ENCODE measurements at places on chromosomes 11 and 22.

GRCh38 chr11:77789731-77790476 is 30.6 kb downstream of the RSF1 start:
- DNase-seq: no peak

DNA sequence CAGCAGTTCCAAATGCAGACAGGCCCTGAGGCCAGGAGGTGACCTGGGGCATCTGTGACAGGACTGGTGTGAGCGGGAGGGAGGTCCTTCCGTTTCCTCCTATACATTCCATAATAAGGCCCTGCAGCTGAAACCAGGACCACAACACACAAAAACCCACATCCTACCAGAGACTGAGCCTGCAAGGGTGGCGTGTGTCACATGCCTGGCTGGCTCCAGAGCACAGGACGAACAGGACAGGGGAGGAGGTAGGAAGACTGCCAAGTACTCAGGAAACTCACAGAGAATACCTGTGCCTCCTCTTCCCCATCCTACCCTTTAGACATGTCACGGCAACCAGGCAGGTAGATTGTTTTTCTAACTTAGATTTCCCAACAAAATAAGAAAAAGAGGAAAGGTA is 103.9 kb downstream of the ARL14EP start:
- DNase-seq: no peak

- no peak for DNase-seq
Observed at GRCh38 chr11:134647066-134647743, 235.2 kb upstream of the B3GAT1 start.

GRCh38 chr11:119697445-119697844 is 31.6 kb downstream of the NECTIN1 start:
- no peak for DNase-seq

DNA sequence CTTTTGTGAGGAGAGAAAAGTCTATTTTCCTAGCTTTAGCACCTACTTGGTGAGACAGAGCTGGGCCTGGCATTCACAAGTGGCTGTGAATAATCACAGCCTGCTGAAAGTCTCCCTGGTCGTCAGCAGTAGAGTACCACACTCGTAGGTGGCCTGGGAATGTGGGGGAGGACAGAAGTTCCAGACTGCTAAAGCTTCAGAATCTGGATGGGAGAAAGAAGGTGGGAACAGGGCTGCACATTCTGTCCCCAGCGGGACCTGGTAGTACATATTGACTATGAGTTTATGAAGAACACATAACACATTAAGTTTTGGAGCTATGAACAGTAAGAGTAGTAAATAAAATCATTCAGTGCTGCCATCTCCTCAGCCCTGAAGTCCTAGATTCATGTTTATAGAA is 19.0 kb upstream of the LIMK2 start:
- DNase-seq: no peak

DNA sequence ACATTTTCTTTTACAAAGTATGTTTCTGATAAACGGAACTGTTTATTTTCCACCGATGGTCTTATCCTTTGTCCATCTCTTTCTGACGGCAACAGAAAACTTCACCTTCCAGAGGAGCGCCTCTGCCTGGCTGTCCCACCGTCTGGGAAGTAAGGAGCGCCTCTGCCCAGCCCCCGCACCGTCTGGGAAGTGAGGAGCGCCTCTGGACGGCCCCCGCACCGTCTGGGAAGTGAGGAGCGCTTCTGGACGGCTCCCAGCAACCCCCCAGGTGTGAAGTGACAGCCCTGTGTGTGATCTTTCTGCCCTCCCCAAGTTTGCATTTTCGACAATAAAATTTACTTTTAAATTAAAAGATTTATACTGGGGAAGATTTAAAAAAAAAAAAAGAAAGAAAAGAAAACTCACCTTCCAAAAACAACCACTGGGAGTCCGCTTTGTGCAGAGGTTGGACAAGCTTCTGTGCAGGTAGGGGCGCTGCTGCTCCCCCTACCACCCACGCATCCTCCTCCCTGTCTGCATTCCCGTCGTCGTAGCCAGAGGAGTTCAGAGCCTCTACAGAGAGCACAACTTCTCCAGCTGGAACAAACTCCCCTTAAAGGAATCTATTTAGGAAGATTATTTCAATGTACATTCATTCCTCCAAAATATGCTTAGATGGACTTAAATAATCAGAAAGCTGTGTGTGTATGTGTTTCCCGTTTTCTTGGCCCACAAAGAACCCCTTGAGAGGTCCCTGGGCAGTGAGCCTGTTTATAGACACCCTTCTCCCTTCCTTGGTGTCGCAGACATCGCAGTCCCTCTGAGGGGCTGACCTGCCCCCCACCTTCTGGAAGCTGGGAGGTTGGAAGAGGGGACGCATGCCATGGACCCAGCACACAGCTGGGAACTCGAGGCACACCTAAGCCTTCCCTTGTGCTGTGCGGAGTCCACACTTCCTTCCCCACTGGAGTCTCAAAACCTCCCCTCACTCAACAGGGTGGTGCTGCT is 849 bp upstream of the APOBEC3B start:
- DNase-seq: no peak

DNA sequence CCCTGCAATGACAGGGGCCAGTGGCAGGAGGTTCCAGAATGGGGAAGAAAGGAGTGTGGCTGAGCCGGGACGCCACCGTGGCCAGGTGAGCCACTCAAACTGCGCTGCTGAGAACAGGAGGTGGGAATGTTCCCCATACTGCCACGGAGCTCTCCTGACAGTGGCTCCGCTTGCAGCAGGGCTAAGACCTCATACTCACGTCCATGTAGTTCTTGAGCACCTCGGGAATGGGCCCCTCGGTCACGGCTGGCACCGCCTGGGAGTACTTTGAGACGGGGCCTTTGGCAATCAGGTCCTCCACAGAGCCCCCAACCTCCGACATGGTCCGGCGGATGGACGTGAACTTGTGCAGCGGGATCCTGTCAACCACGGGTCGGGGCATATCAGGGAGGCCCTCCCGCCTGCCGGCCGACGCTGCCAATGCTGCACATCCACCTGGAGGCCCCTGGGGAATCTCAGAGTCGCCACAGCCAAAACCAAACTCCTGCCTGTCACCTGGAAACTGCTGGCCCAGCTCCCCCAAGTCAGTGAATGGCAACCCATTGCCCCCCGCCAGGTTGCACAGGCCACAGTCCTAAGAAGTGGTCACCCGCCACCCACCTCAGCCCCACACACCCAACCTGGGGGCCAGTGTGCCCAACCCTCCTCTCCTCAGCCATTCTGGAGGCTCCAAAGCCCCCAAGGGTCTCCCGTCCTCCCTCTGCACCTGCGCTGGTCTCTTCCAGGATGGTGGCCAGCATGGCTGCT is 2.4 kb downstream of the CTSD start:
- no peak for DNase-seq
